Muscle of arm (tissue), 14 donors: ENCODE measurements at places on chromosomes 16 and 17.
A peak's percentile ranks its signal among the peaks of the same experiment; 100 is the strongest.

DNA sequence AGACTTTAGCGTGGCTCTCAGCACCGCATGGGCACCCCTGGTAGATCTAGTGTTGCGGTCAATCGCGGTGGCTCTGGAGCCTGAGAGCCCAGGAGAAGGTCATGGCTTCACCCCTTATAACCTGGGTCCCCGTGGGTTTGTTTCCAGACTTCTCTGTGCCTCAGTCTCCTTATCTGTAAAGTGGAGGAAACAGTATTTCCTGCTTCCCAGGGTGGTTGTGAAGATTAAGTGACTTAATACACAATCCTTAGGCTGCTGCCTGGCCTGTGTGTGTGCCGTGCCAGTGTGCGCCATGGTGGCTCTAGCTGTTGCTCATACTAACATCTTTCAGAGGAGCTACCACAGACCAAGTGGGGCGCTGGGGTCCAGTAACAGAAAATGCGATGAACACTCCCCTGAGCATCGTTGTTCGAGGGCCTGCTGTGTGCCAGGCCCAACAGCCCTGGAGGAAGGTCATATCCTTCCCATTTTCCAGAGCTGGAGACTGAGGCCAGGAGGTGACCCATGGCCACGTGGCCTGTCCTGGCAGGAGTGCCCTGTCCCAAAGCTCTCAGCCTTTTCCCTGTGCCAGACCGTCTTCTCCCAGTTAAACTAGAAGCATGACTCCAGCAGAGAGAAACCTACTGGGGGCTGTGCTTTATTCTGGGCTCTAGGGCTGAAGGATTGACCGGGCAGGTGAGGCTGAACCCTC is 70.1 kb downstream of the CMIP start:
- no peak for DNase-seq

- no peak for DNase-seq
Measured at GRCh38 chr17:78899361-78900260, 3.4 kb downstream of the CEP295NL start.

- no peak for DNase-seq
Measured at GRCh38 chr17:31532081-31532480, 140.6 kb downstream of the RAB11FIP4 start.

DNA sequence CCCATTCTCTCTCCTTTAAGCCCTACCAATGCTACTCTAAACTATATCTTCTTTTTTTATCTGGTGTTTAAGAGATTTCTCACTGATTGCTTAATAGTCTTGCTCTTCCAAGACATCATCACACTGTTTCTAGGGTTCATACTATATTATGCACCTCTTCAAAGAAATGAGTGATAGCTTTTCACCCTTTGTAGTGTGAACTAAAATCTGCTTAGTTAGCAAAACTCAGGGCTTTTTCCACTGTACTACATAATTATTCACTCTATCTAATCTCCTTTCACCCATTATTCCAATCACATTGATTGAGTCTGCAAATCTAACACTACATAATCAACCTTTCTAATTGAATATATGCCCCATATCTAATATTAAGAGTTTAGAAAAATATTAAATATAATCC is 456.0 kb upstream of the SOX9 start:
- no peak for DNase-seq

- DNase-seq, result no peak
Measured at GRCh38 chr16:79263425-79263824, 337.1 kb downstream of the MAF start.

GRCh38 chr16:81524382-81524781 is 79.8 kb downstream of the CMIP start:
- no peak for DNase-seq

DNA sequence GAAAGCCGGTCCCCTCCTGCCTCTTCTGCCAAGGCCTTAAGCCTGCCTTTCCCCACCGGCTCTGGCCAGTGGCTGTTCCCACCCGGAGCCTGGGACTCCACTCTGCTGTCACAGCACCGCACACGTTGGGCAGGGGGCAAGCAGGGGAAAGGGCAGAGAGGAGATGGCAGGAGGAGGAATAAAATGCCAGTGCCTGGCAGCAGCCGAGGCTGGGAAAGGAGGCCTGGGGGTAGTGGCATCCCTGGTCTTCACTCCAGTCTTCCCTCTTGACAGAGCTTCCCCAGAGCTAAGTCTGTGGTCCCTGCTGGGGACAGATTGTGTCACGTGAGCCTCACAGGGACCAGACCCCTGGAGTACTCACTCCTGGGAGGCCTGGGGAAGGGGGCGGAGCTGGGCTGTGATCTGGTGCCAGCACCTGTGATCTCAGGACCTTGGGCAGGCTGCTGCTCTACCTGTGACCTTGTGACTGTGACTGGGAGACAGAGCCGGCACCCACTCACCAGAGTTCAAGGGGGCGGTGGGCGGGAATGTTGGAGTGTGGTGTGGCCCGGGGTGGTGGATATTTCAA is 97.2 kb upstream of the GSE1 start:
- no peak for DNase-seq

DNA sequence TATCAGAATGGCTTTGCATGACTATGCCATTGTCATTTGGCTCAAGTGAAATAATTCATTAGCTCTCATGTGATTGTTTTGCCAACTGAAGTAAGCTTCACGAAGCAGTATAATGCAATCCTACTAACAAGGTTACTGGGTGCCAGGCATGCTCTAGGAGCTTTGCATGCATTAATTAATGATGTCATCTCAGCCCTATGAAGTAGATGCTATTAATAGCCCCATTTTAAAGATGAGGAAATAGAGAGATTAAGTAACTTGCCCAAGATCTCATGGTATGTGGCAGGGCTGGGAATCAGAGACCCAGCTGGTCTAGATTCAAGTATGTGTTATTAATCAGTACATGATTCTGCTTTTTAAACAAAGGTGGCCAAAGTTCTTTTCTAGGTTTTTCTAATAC is 14.1 kb downstream of the KRT39 start:
- DNase-seq, result no peak

DNA sequence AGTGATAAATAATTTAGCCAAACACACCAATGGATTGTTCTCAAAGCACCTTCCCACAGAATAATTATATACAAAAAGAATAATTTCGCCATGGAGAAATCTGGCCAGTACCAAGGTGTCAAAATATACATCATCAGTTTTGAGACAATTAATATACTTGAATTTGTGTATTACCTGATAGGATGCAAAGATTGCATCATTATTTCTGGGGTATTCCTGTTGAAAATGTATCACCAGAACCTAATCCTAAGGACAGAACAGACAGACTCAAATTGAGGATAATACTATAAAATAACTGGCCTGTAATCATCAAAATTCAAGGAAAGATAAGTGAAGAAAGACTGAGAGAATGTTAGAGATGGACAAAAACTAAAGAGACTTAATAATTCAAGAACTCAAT is 111.9 kb downstream of the MRTFB start:
- DNase-seq, result no peak

- no peak for DNase-seq
Measured at GRCh38 chr16:87747626-87748414, 18.0 kb downstream of the KLHDC4 start.

DNA sequence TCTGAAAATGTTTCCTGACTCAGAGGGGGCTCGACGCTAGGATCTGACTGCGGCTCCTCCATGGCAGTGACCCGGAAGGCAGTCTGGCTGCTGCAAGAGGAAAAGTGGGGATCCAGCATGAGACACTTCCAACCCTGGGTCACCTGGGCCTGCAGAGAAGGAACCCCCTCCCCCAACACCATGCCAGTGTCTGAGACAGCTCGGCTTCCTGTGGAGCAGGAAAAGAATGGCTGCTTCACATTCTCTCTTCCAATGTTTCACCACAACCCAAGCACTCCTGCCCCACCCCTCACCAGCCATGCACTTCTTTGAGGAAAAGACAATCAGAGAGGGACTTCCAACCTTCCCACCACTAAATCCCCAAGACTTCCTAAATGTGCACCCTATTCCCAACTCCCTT is 10.8 kb downstream of the TP53 start:
- no peak for DNase-seq

DNA sequence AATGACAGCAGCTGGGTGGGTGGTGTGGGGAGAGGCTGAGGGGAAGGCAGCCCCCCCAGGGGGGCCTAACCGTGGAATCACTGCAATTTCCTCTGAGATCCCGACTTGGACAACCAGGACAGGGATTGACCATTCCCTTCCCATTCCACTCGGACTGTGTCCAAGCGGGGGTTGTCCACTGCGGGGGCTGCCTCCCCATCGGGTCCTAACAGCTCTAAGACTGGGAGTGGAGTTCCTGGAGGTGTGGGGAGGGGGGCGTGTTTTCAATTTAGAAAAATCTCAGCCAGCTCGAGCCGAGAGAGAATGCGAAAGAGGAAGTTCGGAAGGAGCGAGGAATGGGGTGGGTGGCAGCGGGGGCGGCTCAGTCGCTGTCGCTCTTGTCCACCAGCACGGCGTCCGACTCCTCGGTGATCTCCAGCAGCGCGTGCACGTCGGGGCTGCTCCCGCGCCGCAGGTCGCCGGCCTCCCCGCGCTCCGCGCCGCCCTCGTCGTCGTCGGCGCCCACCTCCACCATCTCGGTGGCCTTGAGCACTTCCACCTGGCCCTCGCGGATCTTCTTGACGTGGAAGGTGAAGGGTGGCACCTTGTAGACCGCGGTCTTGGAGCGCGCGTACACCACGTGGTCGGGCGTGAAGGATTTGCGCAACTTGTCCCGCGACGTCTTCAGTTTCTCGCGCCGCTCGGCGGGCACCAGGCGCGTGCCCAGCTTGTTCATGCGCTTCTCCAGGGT is 16.2 kb upstream of the STAT3 start:
- DNase-seq, result no peak

- DNase-seq, result no peak
Measured at GRCh38 chr16:30166202-30166902, 17.1 kb upstream of the CORO1A start.

DNA sequence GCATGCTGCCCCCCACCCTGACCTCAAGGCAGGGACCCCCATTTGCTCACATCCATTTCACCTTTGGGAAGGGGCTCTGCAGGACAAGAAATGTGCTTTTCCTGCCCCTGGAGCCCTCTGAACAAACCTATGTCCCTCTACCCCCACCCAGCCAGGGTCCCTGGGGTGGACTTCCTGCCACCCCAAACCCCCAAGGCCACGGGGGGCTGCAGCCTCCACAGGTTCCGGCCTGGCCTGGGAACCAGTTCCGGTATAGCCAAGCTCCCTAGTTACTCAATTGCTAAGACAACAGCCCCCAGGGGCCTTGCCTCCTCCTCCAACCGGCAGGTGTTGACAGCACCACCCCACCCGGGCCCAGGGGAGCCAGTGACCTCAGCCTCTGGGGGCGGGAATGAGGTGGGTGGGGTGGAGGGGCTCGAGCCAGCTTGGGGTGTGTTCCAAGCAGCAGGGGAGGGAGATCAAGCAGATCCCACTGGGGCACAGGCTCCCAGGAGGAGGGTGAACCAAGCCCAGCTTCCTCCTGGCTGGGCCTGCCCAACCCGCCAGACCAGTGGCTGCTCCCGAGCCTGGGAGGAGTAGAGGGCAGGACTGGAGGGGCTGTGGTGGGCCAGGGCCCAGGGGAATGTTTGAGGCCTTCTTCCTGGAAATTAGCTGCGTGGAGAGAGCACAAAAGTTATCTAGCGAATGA is 6.6 kb downstream of the PNMT start:
- DNase-seq, result no peak

GRCh38 chr17:73030501-73030921 is 62.0 kb downstream of the SLC39A11 start:
- DNase-seq, result no peak

GRCh38 chr17:72142614-72143013 is 21.8 kb downstream of the SOX9 start:
- DNase-seq, result no peak

DNA sequence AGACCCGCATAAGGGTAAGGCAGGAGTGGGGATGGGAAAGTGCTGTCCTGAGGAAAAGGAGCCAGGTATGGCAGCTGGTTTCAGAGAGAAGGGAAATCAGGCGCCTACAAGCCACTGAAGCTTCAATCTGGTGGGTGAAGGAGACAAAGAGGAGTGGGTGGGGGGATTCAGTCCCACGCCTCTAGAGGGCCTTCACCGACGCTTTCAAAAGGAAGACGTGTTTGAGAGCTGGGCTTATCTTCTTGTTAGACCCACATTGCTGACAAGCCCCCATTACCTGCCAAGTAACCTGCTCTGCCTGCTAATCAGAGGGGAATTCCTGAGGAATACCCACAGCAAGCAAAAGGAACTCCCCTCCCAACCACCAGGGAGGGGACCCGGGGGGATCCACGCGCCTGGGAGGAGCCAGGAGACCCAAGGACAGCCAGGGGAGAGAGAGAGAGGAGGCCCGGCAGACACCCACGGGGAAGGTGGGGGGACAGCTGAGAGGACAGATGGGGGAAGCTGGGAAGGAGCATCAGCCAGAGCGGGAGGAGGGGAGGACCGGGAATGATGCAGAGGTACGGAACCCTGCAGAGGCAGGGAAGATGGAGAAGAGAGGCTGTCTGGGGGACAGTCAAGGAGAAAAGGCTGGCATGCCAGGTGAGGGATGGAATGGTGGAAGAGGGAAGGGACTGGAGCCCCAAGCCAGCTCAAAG is 1.0 kb downstream of the MTMR4 start:
- no peak for DNase-seq

- DNase-seq, result peak; percentile 31
Measured at GRCh38 chr17:64441772-64442540, 7.0 kb upstream of the MILR1 start.

GRCh38 chr17:54493691-54494090 is 407.0 kb upstream of the TOM1L1 start:
- DNase-seq, result no peak

GRCh38 chr17:47095268-47095667 is 93.8 kb downstream of the CDC27 start:
- no peak for DNase-seq

- no peak for DNase-seq
Measured at GRCh38 chr17:30930495-30930894, 8.8 kb downstream of the ADAP2 start.

- no peak for DNase-seq
Measured at GRCh38 chr17:47189732-47190237, 690 bp upstream of the CDC27 start.

DNA sequence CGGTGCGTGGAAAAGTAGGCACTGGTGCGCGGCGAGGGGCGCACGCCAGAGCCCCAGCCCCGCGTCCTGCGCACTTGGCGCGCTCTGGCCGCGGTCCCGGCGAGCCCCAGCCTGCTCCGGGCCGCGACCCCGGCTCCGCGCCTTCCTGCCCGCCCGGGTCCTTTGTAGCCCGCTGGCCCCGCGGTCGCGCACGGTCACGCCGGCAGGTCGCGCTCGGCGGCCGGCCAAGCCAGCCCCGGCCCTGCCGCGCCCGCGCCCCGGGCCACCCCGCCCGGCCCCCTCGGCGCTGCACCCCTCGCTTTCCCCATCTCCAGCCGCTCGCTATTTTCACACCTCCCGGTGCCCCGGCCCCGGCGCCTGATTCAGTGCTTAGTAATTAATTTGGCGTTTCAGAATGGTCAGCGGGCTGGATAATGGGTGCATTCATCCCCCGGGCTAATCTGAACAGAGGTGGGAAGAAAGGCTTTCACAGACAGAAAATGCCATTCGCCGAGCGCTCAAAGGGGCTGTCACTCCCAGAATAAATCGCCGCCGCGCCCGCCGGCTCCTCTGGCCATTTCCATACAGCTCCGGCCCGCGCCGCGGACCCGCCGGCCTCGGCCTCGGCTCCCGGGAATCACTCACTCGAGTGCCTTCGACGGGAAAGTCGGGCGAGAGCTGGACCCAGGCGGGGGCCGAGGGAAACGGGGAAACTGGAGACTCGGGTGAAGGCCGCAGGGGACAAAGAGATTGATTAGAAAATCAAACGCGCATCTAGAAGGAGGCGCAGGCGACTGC is 17.8 kb upstream of the NTN1 start:
- DNase-seq, result no peak

- no peak for DNase-seq
Measured at GRCh38 chr16:11165894-11166665, 89.9 kb downstream of the SOCS1 start.
